ENCODE measurements at places on chromosomes 16 and 17. TPM values are rescaled to one million over a fixed set of nuclear protein-coding genes. Genes with fewer than 3 reads are reported as not detected.

LRRC37A gene
- 0.88 TPM for total RNA-seq

PRRT2 gene
- total RNA-seq, result 3.3 TPM

CCL4 gene
- total RNA-seq, result not detected

VMO1 gene
- not detected for total RNA-seq

All from endothelial cell of umbilical vein (primary cell).